ENCODE measurements at places on chromosomes 2 and 18. TPM values are rescaled to one million over a fixed set of nuclear protein-coding genes. Genes with fewer than 3 reads are reported as not detected.

The TEKT4 gene
- total RNA-seq: not detected

DNA sequence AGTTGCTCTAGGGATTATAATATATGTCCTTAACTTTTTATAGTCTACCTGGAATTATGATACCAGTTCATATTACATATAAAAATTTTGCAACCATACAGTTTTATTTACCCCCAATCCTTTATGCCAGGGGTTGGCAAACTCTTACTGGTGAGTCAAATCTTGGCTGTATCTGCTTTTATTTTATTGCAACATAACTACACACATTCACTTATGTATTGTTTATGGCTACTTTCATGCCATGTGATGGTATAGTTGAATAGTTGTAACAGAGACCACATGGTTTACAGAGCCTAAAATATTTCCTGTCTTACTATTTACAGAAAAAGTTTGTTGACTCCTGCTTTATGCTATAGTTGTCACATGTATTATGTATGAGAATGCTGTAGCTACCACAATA lies 25.8 kb upstream of the DLX2 start:
- no peak for DNase-seq
- H3K36me3 ChIP-seq: no peaks in the 10 kb centered on the region
- H3K27me3 ChIP-seq: no peaks in the 10 kb centered on the region
- H3K4me1 ChIP-seq: peaks cover 14% of the 10 kb centered on the region
- no peak overlapping the region for H3K4me3 ChIP-seq
- no peak overlapping the region for H3K27ac ChIP-seq

GRCh38 chr2:212088353-212088752 lies 450.2 kb downstream of the ERBB4 start:
- H3K27ac ChIP-seq: no peak overlapping the region
- H3K27me3 ChIP-seq: no peaks in the 10 kb centered on the region
- no peaks in the 10 kb centered on the region for H3K4me1 ChIP-seq

DNA sequence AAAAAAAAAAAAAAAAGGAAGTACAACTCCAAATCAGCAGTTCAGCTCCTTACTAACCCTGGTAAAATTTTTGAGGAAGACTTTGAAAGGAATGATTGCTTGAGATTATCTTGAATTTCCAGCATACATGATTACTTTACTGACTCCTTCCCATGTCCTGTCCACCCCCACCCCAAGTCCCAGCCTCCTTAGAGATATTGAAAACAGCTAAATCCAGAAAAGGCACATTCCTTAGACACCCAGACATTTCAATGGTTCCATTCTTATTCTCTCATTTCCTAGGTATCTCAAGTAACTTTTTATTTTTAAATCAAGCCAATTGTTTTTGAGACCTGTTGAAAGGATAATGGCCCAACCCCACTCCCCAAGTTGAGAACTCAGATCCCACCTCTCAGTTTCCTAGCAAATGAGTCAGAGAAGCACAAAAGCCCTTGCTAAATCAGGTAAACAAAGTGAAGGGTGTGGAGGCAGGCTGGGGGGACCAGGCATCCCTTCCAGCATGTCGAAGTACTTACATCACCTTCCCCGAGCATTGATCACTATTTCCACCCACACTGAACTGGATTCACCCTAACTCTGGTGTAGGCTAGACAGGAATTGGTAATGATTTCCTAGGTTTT lies 95.4 kb upstream of the FZD7 start:
- H3K27me3 ChIP-seq: no peaks in the 10 kb centered on the region
- peaks cover 48% of the 10 kb centered on the region for H3K4me1 ChIP-seq
- no peak for DNase-seq
- H3K27ac ChIP-seq: no peak overlapping the region
- H3K36me3 ChIP-seq: no peaks in the 10 kb centered on the region
- H3K4me3 ChIP-seq: no peak overlapping the region
